Stomach (tissue), 19 donors: ENCODE measurements at places on chromosomes 4 and X. TPM values are rescaled to one million over a fixed set of nuclear protein-coding genes. Genes with fewer than 3 reads are reported as not detected.

The GABRA4 gene
- not detected for polyA plus RNA-seq

The SMR3B gene
- polyA plus RNA-seq = not detected

The SMIM31 gene
- 0.70 TPM for polyA plus RNA-seq

The FAM9B gene
- not detected for polyA plus RNA-seq

The CLIC2 gene
- polyA plus RNA-seq = 7.2 TPM

The BEX1 gene
- 8.6 TPM for polyA plus RNA-seq

The ANAPC10 gene
- 13.5 TPM for polyA plus RNA-seq
